Right cardiac atrium (tissue), 5 donors: ENCODE measurements at places on chromosomes 7 and 10. TPM values are rescaled to one million over a fixed set of nuclear protein-coding genes. Genes with fewer than 3 reads are reported as not detected.

Gene TAF5
- 2.1 TPM for total RNA-seq

Gene SND1
- total RNA-seq, result 104 TPM

Gene POU6F2
- 0.81 TPM for total RNA-seq

Gene ZNF107
- 3.1 TPM for total RNA-seq

Gene AMPH
- 4.7 TPM for total RNA-seq

Gene SFR1
- 7.4 TPM for total RNA-seq

Gene SVOPL
- total RNA-seq, result not detected

Gene CAMK1D
- 26.4 TPM for total RNA-seq

DNA sequence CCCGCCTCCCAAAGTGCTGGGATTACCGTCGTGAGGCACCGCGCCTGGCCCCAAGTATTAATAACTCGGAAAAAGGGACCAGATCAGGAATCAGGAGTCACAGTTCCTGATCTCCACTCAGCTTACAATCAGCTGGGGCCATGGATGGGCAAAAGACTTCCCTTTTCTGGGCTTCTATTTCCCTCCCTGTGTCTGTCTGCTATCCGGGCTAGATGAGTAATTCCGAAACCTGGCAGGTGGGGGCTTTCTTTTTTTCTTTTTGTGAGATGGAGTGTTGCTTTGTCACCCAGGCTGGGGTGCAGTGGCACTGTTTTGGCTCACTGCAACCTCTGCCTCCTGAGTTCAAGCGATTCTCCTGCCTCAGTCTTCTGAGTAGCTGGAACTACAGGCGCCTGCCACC is 11.6 kb downstream of the RPS24 start:
- no peak for DNase-seq

DNA sequence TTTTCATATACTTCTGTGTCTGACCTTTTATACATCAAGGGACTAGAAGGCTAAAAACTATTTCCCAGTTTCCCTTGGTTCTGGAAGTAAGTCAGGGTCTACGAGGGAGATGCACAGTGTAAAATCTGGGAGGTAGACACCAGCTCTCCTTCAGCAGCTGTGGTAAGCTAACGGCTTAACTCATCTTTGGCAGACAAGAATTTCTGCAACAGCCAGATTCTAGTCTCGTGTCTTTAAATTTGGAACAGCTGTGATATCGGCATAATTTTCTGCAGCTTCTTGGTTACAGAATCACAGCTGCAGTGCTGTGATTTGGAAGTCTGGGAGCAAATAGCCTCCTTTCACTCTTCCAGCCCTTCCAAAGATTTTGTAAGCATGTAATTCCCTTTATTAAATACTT is 37.4 kb upstream of the ABCB4 start:
- DNase-seq, result no peak

GRCh38 chr7:139743267-139743966 is 34.4 kb downstream of the HIPK2 start:
- DNase-seq, result no peak

DNA sequence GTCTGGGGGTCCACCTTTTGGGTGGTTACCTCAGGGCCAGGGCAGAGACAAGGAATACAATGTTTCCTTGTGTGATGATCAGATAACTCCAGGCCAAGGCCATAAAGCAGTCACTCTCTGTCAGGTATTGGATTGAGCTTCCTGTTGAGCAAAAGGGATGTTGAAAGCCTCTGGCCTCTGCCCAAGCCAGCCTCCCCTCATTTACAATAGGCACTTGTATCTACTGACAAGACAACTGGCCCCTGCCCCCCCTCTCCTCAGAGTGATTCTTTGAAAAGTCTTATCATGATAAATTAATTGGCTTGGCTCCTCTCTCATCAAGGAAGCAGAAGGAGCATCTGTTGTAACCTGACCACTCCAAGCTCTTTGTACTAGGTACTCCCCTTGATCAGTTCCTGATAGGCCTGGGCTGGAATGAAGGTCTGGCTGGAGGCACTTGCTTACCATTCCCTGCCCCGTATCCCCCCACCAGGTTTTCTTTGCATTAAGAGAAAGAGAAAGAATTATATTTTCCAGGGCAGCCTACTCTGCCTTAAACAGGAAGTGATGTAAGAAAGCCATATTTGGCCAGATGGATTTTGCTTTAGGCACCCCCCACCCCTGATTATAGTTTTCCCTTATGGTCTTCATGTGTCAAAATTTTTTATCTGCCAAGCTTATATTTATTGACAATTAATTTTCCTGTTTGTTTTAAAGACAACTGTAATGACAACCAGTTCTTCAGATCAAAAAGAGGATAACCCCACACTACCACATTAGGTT is 42.1 kb upstream of the HPS1 start:
- no peak for DNase-seq

DNA sequence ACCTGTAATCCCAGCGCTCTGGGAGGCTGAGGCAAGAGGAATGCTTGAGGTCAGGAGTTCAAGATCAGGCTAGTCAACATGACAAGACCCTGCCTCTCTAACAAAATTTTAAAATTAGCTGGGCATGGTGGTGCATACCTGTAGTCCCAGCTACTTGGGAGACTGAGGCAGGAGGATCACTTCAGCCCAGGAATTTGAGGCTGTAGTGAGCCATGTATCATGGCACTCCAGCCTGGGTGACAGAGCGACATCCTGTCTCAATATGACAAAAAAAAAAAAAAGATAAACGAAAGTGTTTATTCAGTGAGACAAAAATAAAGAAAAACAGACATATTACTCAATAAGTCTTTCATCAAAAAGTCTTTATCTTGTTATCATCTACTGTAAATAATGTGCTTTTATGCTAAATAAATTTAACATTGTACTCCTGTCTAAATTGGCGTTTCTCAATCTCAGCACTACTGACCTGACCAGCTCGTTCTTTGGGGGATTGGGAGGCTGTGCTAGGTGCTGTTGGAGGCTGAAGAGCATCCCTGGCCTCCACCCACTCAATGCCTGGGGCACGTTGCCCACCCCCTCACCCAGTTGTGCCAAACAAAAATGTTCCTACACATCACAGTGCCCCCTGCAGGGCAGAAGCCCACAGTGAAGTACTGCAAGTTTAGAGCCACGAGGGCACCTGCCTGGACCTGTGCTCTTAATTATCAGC is 57.7 kb downstream of the NCAPG2 start:
- no peak for DNase-seq

DNA sequence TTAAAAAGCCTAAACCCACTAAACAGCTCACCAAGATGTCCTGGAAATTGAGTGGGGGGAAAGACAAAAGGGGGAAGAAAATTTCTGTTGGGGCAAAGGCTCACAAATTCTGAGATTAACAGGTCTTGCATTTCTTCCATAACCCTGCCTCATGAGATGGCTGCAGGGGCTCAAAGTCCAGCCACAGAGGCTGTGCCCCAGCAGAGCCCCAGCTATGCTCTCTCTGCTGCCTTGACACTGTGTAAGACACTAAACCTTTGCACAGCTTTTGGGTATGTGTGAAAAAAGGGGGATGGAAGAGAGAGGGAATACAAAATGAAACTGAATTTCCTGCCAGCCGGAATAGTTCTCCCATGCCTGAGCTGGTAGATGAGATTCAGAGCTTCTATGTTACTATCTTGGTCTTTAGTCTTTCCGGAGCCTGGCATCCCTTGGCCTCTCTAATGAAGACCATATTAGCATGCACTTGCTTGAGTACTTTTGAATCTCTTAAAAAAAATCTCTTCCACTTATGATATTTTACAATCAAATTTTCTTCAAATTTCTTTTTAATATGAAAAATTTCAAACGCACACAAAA is 240.0 kb upstream of the IMMP2L start:
- no peak for DNase-seq

GRCh38 chr7:41103331-41103730 is 599.6 kb downstream of the INHBA start:
- no peak for DNase-seq

DNA sequence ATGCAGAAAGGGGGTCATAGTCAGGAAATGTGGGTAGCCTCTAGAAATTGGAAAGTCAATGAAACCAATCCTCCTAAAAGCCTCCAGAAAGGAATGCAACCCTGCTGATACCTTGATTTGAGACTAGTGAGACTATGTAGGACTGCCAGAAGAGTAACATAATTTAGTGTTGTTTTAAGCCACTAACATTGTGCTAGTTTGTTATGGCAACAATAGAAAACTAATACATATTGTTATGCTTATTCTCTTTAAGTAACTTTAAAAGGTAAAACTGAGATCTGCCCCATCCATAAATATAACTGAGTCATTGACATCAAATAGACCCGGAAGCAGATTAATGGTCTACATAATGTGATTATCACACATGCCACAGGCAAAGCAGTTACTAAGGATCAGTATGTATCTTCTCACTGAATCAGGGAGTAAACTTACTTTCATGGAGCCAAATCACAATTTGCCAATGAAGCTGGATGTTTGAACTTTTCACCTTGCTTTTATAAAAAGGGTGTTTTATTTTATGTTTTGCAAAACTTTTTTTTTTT is 146.4 kb upstream of the TMEM106B start:
- no peak for DNase-seq

- no peak for DNase-seq
Measured at GRCh38 chr10:49076741-49077521, 38.4 kb downstream of the VSTM4 start.
